ENCODE measurements at places on chromosomes 12 and 14.

- no peak for DNase-seq
Observed at GRCh38 chr14:69342928-69343525, 55.1 kb downstream of the ERH start.

- peak; percentile 65 for DNase-seq
Observed at GRCh38 chr12:14928931-14929330, 9.4 kb downstream of the ERP27 start.

DNA sequence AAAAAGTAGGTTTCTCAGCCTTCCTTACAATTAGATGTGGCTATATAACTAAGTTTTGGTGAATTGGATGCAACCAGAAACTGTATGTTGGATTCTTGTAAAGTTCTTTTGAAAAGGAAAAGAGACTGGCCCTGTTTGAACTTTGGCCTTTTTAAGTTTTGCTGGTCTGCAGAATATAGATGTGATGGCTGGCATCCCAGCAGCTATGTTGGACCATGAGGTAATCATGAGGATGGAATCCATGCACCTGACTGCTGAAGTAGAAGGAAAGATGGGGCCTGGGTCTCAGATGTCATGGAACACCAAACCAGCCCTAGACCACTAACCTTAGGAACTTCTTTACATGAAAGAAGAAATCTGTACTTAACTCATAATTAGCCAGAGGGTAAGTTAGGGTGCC, 482.5 kb downstream of the GLT1D1 start:
- DNase-seq, result no peak

- DNase-seq, result no peak
Observed at GRCh38 chr12:53233671-53234121, 1.7 kb upstream of the RARG start.

- no peak for DNase-seq
Observed at GRCh38 chr12:4280351-4281163, 7.0 kb downstream of the CCND2 start.

GRCh38 chr14:66216763-66217162, 269.4 kb upstream of the CCDC196 start:
- DNase-seq, result no peak

DNA sequence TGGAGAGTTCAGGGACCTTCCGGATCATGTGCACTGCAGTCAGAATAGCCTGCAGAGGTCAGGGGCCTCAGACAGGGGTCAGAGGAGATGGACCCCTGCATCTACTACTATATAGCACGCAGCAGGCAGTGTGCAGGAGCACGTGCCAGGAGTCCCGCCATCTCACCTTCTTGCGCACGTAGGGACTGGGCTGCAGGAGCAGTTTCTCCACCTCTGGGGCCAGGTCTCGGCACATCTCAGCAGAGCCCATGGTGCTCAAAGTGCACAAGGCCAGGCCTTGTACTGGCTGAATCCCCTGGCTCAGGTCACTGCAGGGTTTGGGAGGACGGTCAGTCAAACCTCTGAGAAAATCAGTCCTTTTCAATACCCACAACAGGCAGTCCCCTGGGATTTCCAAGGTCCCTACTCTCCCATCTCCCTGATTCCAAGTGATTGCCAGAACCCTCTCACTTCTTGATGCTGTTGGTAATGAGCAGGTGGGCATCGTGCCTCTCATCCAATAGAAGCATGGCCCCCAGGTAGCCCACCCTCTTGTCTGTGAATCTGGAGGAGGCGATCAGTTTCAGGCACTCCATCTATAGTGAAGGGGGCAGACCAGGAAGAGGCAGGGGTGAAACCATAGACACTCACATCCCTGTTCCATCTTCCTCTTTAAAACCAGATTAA, 1.3 kb downstream of the AP1G2 start:
- no peak for DNase-seq

GRCh38 chr12:6692888-6693287, 3.7 kb upstream of the ZNF384 start:
- no peak for DNase-seq

DNA sequence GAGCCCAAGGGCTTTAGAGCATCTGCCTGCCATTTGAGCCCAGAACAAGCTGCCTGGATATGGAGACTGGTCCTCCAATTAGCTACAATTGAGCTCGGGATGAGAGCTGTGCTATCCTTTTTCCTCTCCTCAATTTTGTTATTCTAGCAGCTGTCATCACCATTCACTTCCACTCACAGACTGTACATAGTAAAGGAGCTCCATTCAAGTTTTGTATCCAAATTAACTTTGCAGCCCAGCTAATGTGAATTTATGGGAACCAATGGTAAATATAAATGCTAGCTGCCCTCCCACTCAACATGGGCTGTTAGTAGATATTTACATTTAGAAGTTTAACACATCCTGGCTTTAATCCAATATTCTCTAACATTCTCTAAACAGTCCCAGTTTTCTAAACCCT, 44.6 kb downstream of the BMP4 start:
- DNase-seq, result no peak

DNA sequence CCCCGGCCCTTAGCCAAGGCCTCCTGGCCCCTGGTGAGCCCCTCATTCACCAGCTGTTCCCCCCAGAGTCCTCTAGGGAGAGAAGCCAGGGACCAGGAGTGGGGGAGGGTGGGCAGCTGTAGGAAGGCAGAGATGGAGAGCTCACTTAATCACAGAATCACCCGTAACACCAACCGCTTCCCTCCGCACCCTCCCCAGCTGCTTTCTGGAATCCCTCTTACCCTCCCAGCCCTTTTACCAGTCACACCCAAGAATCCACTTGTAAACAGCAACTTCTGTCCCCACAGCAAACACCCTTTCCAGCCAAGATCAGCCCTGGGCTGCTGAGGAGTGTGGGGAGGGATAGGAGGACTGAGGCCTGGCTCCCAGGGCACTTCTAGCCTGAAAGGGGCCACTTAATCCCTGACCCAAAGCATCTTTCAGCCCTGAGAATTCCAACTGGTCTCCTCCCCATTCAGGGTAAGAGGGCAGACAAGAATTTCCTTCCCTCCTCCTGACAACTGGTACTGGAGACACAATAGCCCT, 18.8 kb downstream of the NCKAP5L start:
- DNase-seq, result peak; percentile 68

DNA sequence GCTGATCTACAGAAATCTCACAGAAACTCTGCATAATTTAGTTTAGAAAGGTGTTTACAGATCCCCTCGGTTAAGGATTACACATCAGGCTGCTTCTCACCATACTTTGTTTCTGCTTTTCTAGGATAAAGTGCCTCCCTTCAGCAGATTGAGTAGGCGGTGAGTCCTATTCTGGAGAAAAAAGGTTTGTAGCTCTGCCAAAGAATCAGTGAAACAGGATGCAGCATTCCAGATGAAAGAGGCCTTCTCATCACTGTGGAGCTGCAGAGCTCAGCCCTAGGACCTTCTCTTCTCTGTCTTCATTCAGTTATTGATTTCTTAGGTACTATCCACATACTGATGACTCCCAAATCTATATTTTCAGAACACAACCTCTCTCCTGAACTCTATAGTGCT, 155.5 kb upstream of the KRR1 start:
- no peak for DNase-seq

DNA sequence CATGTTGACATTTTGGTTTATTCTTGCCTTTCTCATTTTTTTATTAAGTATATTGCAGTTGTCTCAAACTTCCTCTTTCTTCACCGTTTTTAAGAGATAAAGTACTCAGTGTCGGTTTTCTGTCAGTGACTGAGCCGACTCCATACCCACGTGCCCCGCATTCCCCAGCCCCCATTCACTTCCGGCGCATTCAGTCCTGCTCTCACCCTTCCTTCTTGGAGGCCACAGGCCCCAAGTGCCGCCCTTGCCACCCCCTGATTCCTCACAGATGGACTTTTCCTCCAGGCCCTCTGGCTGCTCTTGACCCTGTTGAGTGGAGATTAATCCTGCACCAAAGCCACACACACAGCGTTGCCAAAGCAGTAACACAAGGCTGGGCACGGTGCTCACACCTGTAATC, 19.1 kb upstream of the DNAH10 start:
- DNase-seq, result no peak

DNA sequence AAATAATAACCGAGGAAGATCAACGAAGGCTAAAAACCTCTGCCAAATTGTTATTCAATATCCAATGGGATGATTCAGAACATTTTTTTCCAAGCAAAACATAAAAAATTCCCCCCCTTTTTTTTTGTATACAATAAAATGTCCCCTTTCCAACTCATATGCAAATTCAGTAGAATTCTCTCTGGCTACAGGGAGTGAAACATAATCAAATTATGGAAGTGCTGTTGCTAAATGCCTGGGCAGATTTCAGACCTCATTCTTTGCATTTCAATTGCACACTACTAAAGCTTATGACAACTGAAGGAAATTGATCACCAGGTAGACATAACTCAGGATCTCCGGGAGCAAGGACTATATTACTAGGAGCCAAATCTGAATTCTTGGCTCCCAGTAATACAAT, 51.0 kb downstream of the LMNTD1 start:
- DNase-seq, result no peak

- no peak for DNase-seq
Observed at GRCh38 chr14:61387076-61387475, 65.7 kb downstream of the PRKCH start.

GRCh38 chr12:101941306-101942249, 64.2 kb downstream of the DRAM1 start:
- no peak for DNase-seq

DNA sequence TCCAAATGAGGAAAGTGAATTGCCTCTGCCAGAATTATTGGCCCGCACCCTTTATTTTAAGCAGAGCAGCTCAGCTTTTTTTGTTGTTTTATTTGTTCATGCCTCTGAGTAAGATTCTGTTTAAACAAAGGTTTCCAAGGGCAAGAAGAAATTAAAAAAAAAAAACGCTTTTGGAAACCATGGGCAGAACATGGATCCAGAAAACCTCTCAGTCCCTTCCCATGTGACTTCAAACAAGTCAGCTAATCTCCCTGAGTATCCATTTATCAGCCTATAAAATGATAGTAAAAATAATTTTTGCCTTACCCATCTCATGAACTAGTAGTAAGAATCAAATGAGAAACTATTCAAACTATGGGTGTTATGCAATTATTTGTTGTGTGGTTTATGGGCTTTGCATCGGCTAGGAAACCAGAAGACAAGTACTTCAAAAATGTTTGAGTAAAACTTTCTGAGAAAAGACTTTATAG, 27.6 kb downstream of the KITLG start:
- no peak for DNase-seq

- no peak for DNase-seq
Observed at GRCh38 chr14:79695307-79695706, 516.0 kb downstream of the DIO2 start.

- no peak for DNase-seq
Observed at GRCh38 chr12:43062201-43062895, 472.8 kb upstream of the PRICKLE1 start.

DNA sequence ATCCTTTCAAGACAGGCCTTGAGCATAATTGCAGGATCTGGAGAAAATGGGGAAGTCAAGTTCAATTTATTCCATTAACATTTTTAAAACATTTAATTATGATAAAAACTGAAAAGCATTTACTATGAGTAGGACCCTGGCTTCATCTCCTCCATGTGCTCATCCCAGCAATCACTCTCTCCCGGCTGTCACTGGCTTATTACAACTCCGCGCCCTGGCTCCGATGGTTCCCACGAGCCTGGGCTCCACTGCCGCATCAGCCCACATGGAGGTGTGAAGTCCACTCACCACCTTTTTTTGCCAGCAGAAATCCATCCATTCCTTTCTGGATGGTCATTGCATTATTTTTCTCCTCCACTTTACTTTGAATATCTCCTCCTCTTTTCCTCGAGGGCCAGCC, 194.4 kb downstream of the EMP1 start:
- DNase-seq, result no peak

GRCh38 chr12:19842116-19842515, 402.8 kb downstream of the AEBP2 start:
- DNase-seq, result no peak

- DNase-seq, result no peak
Observed at GRCh38 chr12:13496111-13496510, 299.6 kb downstream of the EMP1 start.

DNA sequence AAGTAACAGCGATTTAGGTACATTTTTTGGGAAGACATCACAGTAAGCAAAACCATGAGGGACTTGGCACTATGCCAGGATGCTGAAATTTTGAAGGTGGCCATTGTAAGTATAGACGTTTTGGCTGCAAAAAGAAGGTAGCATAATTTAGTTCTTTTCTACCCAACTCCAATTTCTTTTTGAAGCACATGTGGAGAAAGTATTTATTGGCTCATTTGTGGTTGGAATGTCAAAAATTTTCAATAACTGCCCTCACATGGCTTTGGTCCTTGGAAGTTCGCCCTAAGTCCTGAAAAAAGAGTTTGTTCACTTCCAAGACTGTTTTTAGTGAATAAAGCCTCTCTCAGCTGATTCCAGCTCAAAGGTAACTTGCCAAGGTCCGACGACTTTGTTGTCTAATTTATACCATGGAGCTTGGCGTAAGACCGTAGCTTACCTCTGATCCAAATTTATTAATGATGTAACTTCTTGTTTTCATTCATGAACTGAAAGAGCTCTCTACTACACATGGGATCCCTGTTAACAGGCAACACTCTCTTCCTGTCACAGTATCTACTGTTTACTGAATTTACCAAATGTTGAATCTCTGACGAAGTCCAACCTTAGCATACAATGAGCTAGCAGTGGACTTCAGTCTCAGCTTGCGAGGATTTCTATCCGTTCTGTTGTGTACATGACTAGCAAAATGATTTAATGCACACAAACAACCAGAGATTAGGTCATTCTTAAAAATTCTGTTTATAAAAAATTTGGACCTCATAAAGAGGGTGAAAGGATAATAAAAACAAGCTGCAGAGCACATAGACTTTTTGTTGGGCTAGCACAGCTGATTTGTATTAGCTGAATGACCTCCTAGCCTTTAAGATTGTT, 49.0 kb downstream of the MSRB3 start:
- peak; percentile 64 for DNase-seq

DNA sequence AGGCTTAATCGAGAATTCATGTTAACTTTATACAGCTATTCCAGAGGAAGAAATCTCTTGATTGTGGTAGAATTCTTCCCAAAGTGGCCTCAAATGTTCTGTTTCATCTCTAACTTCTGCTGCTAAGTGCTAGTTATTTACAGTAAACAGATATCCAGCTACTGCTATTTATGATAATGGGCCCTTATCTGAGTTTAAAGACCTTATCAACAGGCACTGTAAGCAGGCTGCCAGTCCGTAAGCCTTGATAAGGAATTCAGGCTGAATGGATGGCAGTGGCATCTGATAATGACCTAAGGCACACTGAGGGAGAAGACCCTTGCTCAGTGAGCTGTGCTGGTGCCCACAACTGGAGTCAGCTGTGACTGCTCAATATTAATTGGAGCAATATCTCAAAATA, 59.0 kb downstream of the PAX9 start:
- DNase-seq, result no peak

- DNase-seq, result no peak
Observed at GRCh38 chr12:82893896-82894295, 207.2 kb downstream of the TMTC2 start.

GRCh38 chr12:119383206-119383605, 48.7 kb downstream of the CCDC60 start:
- no peak for DNase-seq

GRCh38 chr14:93115069-93115820, 480 bp downstream of the ITPK1 start:
- DNase-seq, result peak; percentile 88

DNA sequence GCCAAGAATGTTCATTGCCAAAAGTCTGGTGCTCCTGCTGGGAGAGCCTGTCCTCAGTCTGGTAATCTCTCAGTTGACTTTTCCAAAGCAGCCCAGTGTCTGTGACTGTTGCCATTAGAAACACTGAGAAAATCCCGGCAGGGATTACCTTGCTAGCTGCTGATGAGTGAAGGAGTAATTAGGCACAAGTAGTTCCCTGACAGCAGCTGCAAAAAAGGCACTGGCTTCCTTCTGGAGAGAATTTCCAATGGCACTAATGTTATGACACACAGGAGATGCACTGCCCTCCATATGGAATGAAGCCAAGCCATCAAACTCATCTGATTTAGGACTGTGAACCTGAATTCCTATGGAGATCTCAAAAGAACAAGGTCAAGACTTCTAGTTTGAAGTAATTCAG, 1321.2 kb upstream of the SEL1L start:
- no peak for DNase-seq

Measured in hindlimb muscle (tissue), 1 donor.